ENCODE measurements at places on chromosomes 2 and 18.

DNA sequence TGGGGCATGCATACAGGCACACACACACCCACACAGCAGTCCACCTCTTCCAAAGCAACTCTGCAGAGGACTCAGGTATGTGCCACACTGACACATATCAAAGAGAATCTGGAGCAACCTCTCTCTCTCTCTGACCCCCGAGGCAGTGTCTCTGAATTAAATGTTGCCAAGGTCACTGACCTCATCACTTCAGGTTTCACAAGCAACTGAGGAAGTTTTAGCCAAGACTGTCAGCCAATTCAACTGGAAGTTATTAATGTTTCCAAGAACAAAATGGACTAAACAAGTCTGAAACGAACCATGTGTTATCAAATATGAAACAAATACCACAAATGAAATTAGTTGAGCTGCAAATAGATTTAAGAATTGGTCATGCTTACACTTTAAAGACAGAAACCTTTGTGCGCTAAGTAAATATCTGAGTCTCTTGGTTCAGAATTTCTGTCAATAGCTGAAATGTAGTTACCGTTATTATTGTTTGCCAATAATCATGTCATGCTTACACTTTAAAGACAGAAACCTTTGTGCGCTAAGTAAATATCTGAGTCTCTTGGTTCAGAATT, 86.1 kb downstream of the SLC25A12 start:
- DNase-seq, result no peak

DNA sequence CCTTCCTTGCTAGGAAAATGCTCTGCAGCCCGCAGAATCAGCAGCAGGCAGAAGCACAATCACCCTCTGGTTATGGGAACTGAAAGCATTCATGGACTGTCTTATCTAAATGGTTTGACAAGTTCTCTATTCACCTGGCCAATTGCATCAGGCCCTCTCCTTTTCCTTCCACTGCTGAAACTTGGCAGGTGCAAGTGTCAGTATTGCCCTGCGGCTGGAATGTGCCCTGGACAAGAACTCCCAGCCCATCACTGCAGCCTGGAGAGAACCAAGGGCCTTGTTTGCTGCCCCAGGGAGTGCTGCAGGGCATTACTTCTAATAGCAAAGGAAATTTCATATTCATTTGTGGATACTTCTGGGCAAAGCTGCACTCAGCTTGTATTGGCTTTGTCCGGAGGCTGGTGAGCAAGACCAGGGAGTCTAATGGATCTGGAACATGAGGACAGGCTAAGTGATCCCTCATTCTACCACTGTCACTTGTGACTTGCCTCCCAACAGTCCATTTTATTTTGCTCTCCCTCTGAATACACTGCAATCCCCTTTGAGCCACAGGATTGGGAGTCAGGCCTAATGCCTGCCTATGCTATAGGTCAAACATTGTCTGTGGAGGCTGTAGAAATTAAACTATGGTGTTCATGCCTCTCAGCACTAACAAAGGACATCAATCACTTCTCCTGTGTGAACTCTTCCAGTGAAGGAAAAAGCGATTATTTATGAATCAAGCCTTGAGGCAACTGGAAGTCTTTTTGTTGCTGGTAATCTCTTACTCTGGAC, 116.9 kb downstream of the LYPD6B start:
- no peak for DNase-seq

GRCh38 chr2:171553858-171554257, 31.6 kb downstream of the CYBRD1 start:
- no peak for DNase-seq

GRCh38 chr2:46014911-46015654, 282.1 kb upstream of the EPAS1 start:
- DNase-seq, result no peak

DNA sequence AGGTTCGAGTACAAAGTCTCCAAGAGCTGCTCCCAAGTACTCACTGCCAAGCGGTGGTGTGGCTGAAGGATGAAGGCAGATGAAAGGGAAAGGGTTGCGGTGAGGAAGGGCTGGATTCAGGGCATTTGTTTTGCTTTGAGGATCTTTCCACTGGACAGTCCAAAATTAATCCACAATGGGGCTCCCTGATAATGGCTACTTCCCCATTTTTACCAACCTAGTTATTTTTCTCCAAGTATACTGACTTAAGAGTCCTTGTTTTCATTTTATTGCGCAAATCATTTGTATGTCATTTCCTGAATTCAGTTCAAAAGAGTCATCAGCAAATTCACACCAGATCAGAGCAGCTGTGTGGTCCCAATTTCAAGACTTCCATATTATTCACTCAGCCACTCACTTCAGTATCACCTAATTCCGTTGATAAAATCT, 464 bp upstream of the SESTD1 start:
- DNase-seq, result no peak

- no peak for DNase-seq
Observed at GRCh38 chr2:174780191-174780840, 16.0 kb upstream of the CHRNA1 start.

DNA sequence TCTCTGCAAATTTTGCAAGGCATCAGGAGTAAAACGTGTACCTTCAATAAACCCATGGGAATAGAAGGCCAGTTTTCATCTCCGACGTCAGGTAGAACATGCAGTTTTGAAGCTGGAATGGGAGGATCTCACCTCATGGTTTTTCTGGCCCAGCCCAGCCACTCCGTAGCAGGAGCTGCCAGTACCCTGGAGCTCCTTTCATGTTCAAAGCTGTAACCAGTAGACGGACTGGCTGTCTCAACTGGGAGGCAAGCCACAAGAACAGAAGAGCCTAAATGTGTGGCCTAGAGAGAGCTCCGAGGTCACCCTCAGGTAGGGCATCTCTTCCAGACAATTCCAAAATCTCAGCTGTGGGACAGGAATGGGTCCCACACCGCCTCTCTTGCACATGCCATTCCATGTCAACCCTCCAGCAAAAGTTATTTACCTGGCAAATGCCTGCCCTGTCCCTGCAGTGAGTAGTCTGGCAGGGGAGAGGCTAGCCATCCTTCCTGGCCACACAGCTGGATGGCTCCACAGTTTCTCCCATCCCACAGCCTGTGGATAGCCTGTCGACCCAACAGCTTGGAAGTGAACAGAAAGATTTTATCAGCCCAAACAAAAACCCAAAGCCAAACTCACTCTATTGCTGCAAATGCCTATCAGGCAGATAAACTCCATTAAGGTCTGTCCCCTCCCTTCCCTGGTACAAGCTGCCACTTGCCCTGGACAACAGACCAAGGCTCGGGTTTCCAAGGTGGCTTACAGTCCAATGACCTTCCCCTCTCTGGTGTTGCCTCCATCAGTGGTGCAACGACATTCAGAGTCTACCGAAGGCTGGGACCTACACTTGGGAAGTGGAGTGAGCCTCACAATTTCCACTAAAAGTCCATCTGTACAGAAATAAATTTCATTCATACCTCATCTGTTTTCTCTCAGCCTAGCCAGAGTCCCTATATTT, 27.8 kb downstream of the CRACDL start:
- DNase-seq, result no peak

DNA sequence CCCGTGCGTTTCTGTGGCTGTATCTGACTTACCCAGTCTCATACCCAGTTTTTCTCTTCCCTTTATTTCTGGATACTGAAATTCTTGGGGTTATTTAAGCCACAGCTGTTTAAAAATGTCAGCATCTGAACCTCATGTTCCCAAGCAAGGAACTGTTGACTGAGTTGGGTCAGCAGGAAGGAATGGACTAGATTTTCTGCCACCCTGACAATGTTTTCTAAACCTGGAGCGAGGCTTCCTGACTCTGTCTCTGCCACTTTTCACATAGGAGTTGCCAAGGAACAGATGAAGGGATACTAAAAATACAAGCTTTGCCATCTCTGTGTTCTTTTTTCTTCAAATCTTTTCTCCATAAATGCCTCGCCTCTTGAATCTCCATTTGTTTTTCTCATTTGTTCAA, 29.0 kb upstream of the SCYGR1 start:
- DNase-seq, result no peak

- DNase-seq, result no peak
Observed at GRCh38 chr18:37465958-37466357, 99.6 kb downstream of the CELF4 start.

DNA sequence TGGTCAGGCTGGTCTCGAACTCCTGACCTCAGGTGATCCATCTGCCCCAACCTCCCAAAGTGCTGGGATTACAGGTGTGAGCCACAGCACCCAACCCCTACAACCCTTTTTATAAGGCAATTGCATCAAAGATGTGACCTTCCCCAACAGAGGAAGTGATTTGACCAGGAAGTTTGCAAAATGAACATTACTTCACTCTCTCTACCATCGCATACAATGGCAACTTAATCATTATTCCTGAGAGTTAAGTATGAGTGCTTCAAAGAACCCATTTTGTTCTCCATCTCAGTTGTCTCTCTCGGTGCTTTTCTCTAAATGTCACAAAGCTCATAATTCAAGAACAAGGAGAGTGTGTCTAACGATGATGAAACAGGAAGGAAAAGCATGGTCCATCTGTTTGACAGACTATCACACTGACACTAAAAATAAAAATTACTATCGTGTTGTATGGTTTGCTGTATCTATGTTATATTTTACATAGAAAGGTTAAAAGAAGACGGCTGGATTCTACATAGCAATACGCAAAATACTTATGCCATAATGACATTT, 18.1 kb upstream of the CREG2 start:
- no peak for DNase-seq

GRCh38 chr2:8367833-8368232, 314.0 kb upstream of the ID2 start:
- DNase-seq, result no peak

DNA sequence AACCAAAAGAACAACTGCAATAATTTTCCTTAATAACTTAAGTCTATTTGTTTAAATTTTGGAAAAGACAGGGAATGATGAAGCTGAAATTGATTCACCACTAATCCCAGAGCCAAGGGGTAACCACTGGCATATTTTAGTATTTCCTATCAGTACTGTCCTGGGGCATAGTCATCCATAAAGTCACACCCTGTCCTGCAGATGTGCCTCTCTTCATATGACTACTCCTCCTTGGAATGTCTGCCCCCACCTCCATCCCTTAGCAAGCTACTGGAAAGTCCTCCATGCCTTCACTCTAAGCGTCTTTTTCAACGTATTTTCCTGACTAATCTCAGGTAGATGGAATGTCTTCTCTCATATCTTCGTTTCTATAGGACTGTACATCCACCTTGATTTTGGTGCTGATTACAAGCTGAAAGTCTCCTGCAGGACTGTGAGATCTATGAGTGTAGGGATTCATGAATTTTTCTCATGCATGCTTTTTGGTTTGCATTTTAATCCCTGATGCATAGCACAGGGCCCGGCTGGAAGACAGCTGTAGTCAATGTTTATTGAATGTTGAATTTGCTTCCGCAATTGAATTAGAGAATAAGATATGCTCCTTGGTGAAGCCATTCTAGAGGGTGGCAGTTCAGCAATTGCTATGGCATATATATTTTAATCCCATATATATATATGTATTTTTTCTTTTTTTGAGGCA, 85.6 kb downstream of the MOGAT1 start:
- no peak for DNase-seq

DNA sequence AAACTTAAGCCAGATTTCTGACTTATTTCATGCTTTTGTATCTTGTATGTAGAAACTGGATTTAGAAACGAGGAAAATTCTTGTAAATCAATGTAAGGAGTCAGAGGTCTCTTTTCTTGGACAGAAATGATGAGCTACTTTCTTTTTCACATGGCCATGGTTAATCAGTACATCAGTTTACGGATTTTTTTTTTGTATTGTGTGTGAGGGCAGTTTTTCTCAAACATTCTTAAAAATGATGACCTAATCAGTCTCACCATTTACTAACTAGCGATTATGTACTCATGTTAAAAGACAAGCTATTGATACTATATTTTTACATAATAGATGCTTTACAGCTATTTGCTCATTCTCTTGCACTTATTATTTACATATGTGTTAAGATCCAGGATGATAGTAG, 165.2 kb upstream of the DOCK10 start:
- no peak for DNase-seq

DNA sequence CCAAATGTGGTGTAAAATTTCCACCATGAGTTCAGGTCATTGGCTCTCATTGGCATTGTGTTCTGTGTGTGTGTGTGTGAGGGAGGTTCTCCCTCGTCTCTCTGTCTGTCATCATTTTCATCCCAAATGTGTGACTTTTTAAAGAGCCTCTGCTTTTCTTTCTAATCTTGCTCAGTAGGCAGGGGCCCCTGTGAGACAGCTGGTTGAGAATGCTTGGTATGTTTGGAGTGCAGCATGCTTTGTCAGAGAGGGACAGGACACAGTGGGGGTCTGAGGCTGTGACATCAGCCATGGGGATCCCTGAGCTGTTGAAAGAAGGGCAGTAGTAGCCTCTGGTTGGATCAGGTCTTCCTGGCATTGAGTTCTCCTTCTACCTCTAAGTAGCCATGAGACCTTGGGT, 10.6 kb downstream of the PTPRM start:
- no peak for DNase-seq

DNA sequence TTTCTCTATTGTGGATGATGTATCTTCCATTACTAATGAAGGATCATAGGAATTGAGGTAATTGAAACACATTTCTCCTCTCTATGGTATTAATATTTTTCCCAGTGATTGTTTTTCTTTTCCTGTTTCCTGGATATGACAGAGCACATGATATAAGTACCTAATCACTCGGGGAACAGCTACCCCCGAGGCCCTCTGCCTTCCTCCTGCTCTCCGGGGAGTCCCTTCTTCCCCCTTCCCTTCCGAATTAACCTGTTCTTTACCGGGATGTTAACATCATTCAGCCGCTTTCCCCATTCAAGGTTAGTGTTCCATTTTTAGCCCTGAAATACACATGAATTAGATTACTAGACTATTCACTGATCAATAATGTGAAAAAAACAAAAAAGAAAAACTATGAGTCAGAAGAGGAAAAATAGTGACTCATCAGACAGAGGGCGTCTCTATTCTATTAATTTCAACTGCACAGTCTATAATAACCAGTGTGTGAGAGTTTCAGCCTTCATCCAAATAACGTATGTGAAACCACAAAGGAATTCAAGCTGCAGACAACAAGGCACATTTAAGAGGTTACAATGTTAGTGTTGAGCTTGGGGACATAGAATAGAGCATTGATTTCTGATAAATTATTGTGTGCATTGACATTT, 450.8 kb downstream of the DLGAP1 start:
- DNase-seq, result no peak

DNA sequence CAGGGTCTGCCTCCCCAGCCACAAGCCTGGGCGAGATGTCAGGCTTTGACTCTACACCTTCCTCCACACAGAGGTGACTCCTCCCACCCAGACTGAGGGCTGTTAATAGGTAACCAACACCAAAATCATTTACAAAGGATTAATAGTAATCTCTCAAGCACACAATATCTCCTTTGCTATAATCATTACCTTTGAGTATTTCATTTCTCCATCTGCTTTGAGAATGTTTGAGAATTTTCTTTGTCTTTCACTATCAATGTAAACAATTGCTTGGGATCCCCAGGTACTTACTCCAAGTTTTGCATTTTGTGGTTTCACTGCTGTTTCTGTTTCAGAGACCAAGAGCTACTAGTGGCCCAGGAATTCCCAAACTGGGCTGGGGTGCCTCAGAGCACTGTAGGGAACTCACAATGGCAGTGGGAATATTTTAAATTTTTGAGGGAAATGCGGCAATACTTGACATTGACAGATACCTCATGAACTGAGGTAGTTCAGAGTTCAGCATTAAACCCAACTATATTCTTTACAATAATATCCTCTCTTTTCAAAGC, 166.4 kb upstream of the MGAT5 start:
- no peak for DNase-seq

All from activated T-cell treated with anti-CD3 and anti-CD28 coated beads for 48 hours (primary cell).